ENCODE measurements at places on chromosomes 1 and 21.

DNA sequence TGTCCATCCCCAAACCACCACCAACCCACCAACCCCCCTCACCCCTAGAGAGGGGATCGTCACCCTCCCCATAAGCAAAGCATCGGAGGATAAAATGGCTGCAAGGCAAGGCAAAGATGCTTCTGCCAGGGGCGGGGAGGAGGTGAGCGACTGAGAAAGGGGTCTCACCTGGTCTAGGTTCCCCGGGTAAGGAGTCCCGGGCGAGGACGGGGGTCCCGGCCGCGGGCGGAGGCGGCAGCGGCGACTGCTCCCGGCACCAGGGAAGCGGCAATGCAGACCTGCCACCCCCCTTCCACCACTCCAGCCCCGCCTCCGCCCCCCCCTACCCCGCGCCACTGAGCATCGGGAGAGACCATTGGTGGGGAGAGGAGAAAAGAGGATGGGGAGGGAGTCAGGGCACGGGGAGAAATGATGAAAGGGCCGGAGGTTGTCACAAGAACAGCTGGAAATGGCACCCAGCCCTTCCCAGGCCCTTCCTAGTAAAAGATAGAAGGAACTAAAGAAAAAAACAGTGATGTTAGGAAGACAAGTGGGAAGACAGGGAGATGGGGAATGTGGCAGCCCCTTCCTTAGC, at the start of gene SV2A:
Gene SV2A, minus strand, starts transcription at position 274 of the 574 bp plus-strand sequence. CDS start 4,004 bp downstream, outside the sequence.
- DNase-seq, result peak; percentile 52

DNA sequence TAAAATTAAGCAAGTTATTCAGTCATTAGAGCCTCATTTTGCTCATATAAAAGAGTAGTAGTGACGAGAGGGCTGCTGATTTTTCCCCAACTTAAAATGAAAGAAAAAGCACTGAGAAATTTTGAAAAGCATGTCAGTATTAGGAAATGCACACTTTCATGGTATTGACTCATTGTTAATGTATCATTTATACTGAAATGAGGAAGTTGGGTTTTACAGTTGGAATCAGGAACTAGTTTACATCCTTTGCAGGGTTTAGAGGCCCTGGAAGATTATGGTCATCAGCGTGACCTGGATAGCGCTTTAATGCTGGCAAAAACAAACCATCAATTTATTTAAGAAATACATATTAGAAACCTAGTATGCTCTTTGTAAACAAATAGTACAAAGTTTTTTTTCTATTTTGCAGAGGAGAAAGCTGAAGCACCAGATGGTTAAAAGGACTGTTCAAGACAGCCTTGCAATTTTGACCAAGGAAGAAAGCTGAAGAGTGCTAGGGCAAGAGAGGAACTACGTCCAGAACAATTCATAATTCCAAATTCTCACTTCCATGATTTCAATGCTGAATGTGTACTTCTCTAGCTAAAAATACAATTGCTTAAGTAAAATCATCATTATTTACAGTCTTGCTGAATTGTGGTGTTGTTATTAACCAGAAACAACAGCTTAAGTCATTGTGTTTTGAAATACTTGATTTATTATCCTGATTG, 94.8 kb upstream of the SGIP1 start:
- DNase-seq, result no peak

DNA sequence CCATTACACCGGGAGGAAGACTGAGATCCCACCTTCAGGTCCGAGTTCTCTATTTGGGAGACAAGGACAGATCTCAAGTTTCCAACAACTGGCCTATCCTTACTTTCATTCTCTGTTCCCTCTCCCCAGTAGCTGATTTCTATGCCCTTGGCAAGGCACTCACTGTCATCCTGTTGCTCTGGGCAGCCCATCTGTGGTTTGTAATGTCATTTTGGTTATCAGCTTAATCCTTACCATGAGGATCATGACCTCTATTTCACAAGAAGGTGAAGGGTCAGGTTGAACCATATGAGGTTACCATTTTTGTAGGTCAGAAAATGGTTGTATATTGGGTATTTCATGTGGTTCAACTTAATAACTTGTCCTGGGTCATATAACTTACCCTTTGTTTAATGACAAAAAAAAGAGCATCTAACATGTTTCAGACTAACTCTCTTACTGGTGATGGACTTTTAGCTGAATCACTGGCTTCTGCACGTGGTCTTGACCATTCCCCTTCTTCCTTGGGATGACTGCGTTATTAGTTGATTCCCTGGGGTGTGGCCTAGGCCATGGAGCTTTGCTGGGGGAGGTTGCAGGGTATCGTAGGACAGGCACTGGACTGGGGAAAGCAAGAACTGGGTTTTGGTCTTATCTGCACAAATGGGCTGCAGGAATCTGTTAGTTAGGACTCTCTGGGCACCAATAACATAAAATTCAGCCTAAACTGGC, 120.2 kb downstream of the ACTL8 start:
- no peak for DNase-seq

- DNase-seq, result no peak
Measured at GRCh38 chr1:163588796-163589195, 267.0 kb downstream of the NUF2 start.

- DNase-seq, result no peak
Measured at GRCh38 chr1:80594013-80594412, 1206.7 kb upstream of the ADGRL2 start.

DNA sequence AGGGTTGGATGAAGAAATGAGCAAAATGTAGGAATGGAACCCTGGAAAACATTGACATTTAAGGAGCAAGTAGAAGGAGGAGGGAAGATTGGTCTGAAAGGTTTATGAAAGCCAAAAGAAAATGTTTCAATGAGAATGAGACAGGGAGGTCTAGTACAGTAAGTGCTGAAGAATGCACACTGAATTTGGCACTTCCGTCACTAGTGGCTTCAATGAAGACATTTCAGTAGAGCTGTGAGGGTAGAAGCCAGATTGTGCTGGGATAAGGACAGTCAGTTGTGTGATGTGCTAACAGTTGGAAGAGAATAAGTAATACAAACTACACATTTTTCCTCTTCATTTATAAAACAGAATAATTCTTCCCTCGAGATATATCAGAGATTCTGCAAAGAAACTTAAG, 17.1 kb downstream of the THEM4 start:
- no peak for DNase-seq

DNA sequence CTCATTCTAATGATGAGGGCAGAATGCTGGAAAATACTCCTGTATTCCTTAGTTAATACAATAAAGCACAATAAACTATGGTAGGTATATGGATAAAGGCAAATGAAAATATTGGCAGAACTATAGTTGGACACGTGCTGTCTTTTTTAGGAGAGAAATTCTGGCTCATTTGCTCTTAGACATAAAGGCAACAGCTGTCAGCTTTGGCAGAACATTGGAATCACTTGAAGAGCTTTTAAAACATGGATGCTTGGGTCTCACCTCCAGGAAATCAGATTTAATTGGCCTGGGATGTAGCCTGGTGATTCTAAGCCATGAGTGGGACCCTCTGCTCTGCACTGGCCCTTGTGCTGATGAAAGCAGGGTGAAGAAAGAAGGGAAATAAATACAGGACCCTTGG, 9.9 kb downstream of the CRP start:
- DNase-seq, result no peak

DNA sequence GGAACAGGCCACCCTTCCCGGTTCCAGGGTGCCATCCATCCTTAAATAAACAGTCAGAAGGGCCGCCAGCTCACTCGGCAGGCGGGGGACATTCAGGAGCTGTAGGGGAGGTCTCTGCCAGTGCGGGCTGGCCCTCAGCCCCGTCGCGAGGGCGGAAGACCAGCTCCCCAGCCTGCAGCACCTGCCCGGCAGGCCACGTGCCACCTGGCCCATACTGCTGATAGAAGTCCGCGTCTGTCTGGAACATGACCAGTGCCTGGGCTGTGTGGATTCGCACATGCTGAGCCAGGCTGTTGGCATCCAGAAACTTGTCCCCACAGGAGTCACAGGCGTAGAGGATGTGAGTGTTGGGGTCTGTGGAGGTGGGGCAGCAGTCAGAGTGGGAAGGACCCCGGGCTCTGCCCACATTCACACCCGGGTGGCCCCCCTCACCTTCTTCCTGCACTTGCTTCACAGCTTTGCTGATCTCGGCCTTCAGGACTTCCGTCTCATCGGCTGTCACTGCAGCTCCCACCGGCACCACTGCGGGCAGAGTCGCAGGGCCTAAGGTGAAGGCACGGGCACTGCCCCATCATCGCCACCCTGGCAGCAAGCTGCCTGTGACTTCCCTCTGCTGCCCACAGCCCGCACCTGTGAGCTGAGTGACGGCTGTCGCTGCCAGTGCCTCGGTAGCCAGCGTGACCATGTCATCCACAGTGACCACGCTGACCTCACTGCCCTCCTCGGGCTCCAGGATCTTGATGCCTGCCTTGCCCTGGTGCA, 33.8 kb downstream of the ZBTB17 start:
- no peak for DNase-seq

GRCh38 chr1:17434601-17435000, 4.9 kb downstream of the RCC2 start:
- no peak for DNase-seq

DNA sequence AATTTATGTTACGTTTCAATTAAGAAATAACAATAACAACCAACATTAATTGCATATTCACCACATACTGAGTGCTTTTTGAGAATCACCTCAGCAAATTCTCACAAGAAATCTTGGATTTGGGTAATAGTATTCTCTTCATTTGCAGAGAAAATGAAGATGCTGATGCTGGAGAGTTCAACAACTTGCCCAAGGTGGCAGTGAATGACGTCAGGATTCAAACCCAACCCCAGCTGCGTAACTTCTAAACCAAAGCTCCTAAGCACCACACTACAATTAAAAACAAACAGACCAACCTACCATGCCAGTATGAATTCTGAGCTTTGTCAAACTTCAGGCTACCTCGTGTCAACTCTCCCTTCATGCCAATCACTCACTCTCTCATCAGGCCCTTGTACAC, 46.7 kb upstream of the GJB5 start:
- no peak for DNase-seq

DNA sequence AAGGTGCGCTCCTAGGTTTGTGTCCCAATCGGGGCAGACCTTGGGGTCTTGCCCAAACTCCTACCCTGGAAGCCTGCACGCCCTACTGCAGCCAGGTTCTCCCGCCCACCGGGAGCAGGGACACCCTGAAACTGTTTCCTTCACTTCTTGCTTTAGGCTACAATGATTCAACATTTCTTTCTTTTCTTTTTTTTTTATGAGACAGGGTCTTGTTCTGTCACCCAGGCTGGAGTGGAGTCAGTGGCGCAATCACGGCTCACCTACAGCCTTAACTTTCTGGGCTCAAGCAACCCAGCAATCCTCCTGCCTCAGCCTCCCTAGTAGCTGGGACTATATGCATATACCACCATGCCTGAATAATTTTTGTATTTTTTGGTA, 75.8 kb downstream of the ITPKB start:
- no peak for DNase-seq

DNA sequence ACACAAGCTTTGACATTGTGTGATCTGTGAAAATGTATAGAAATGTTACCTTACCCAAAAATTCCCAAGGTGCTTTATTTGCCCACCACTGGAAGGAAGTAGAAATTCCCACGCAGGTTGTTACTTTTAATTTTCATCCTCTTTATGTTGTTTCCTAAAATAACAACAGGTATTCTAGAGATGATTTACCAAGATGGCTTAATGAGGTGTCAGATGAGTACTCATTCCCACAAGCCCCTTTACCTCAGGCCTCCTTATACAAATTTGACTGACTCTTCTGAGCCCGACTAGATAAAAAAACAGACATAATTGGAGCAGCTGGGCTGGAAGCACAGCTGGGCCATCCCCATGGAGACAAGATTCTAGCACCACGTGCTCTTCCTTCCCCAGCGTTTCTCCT, 114.6 kb downstream of the LIPI start:
- no peak for DNase-seq

GRCh38 chr1:244918421-244919319, 54.3 kb upstream of the HNRNPU start:
- peak; percentile 54 for DNase-seq

DNA sequence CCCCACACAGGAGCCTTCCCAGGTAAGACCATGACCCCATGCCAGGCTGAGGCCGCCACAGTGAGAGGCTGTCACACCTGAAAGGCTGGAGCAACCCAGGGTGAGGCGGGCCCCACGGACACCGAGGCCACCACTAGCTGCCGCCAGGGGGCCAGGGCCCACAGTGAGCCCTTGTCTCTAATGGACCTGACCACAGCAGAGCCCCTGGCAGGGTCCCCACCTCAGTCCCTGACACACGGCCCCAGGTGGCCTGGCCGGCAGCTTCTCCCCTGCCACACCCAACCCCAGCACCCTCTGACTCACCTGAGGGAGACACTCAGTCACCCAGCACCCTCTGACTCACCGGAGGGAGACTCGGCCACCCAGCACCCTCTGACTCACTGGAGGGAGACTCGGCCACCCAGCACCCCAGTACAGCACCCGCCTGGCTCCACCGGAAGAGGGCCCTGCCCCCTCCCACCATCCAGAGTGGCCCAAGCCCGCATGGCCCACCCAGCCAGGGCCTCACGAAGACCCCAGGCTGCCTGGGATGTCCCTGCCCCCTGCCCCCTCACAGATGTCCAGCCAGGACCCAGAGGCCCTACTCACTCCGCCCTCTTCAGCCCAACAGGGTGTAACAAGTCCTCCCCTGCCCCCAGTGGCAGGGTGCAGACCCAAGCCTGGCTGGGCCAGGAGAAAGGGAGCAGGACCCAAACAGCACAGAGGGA, 4.4 kb downstream of the DVL1 start:
- DNase-seq, result peak; percentile 43

GRCh38 chr1:112396653-112397471, 848 bp downstream of the CTTNBP2NL start:
- no peak for DNase-seq

GRCh38 chr1:199875856-199876255, 151.7 kb upstream of the NR5A2 start:
- no peak for DNase-seq

- no peak for DNase-seq
Measured at GRCh38 chr1:179744401-179745130, 1.5 kb downstream of the FAM163A start.

Measured in stimulated activated naive CD4-positive, alpha-beta T cell treated with Interleukin-2 at 50 U/mL for 16 hours (primary cell).